ENCODE measurements at places on chromosomes 3 and 15.

- DNase-seq, result no peak
These were observed 499.5 kb downstream of the NTRK3 start for GRCh38 chr15:87757084-87757483.

GRCh38 chr3:14133876-14134275, 9.0 kb downstream of the TMEM43 start:
- no peak for DNase-seq

- DNase-seq, result no peak
These were observed 85.3 kb downstream of the TRAK1 start for GRCh38 chr3:42176242-42177034.

- no peak for DNase-seq
These were observed at the start of gene CTXND1 for GRCh38 chr15:80252121-80252518. Gene CTXND1 (minus strand): TSS chr15:80252213. CDS start chr15:80201949, 50,264 bp downstream.

DNA sequence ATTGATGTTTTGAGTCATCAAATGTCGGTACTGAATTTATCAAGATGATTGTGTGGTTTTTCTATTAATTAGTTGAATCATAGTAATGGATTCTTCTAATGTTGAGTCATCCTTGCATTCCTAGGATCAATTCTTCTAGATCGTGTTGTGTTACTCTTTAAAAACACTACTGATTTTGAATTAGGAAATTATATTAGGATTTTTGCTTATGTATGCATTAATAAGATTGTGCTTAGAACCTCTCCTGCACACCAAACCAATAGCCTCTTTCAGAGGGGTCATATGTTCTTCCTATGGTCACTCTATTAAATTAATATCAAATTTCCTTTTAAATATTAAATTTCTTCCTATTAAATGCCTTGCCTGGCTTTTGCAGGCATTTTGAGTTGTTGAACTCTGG, 151.7 kb upstream of the TOPAZ1 start:
- DNase-seq, result no peak

- no peak for DNase-seq
These were observed 123.0 kb downstream of the PTPRG start for GRCh38 chr3:61684386-61684785.

DNA sequence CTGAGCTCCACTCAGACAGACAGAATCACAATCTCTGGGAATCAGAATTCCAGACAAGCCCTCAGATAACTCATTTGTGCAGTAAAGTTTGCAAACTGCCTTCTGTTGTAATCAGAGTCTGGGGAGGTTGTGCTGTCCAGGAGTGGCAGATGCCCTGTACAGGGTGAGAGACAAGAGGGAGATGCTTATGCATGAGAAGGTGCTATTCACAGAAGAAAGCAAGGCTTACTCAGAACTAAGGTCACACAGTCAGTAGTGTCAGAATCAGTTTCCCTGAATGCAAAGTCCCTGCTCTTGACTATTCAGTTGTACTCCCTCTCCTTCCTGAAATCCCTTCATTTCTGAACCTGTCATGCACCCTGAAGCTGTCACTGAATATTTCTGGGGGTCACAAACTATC, 43.7 kb downstream of the SRPRB start:
- no peak for DNase-seq

DNA sequence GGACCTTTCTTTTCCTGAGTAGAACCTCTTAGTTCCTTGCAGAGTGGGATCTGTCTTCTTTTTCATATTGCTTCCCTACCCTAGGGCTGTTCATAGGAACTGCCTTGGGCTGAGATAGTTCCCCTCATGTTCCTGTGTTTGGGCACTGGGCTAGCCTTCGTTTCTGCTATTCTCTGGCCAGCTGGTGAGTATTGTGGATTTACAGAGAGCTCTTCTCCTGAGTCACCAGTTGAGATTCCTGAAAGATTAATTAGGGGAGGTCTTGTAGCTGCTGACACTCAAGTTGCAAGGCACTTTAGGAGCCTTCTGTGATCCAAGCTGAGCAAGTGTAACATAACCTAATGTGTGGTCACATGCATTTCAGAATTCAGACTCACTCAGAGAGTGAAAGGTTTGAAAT, 30.7 kb downstream of the CHD2 start:
- no peak for DNase-seq

DNA sequence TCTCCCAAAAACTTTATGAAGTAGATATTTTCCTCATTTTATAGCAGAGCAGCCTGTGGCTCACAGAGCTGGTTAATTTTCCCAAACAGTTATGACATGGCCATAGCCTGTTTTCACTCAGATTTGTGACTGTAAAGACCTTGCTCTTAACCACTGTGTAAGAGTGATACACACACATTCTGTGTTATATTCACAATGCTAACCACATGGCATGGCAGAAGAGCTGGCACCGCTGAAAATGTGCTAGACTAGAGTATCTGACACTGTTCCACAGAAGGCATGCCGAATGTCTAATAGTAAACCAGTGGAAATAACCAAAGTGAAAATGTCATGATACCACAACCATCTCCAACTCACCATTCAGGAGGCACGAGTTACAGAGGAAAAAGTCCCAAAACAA, 71.8 kb downstream of the PEX5L start:
- DNase-seq, result no peak

- no peak for DNase-seq
These were observed 82.7 kb upstream of the SLC6A6 start for GRCh38 chr3:14319654-14320182.

DNA sequence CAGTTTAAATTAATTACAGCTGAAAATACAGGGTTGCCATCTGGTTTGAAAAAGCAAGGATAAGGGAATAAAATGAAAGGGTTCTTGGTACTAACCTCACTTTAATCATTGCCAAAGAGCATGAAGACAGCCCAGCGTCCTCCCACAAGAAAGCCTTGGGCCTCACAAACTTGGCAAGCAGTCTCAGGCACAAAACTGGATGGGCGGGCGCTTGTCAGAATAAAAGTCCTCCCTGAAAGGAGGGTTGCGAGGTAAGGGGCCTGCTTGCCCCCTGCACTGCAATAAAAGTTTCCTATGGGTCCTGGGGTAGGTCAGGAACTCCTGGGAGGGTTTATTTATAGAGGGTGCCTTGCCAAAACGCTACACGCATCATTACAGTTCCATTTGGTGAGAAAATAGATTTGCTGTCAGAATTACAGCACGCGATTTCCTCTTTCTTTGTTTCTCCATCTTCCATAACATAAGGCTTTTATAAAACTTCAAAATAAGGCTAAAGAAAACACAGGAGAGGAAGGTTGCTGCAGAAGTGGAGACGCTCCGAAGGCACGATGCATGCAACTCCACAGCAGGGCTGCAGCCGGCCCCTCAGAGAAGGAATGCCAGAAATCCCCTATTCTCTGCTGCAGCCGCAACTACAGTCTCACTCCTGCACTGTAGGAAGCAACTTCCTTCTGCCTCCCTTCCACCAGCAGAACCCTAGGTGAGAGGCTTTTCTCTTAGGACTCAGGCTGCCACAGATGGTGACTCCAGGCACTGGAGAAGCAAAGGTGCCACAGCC, 61.3 kb downstream of the VGLL4 start:
- DNase-seq, result no peak

GRCh38 chr15:55897560-55898336, 95.7 kb downstream of the NEDD4 start:
- DNase-seq, result no peak

DNA sequence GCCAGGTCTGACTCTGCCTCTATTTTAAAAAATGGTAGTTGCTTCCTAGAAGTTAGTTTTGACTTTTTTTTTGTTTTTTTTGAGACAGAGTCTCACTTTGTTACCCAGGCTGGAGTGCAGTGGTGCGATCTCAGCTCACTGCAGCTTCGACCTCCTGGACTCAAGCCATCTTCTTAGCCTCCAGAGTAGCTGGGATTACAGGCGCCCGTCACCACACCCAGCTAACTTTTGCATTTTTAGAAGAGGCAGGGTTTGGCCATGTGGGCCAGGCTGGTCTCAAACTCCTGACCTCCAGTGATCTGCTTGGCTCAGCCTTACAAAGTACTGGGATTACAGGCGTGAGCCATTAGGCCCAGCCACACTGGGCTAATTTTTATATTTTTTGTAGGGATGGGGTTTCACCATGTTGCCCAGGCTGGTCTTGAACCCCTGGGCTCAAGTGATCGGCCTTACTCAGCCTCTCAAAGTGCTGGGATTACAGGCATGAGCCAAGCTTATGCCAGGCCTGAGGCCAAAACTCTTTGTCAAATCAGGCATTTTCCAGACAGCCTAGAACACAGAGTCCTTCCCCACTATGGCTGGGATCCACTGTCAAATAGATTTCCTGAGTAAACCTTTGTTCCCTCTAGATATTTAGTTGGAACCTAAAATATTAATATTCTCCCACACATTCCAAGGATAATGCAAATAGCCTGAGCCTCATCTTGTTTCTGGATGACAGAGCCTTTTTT, 13.7 kb downstream of the C3orf62 start:
- DNase-seq, result no peak

DNA sequence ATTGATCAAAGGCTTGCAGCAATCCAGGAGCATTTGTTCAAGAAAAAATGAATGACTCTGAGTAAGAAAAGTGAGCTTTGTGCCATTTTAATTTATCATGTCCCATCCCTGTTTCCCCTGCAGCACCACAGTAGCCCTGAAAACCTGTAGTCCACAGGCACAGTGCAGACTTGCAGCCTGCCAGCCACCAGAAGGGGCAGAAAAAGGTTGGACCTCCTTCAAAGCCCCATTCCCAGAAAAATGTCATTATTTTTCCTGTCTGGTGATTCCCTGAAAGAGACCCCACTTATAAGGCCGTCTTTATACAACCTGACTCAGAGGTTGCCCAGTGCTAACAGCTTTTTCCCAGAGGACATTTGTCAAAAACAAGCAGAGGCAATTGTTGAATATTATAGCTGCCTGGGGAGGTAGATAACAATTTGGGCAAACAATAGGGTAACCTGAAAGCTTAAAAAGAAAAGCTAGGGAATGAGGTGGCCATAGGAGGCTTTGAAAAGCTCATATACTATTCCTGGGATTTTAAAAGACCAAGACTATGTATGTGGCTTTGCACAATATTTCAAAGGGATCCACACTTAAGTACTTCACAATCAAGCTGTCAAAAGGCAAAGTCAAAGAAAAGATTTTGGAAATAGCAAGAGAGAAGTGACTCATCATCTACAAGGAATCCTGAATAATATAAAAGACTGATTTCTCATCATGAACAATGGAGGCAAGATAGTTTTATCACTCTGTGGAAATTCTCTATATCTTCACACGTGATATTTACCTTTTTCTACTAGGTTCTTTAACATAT, 136.8 kb upstream of the PLXNA1 start:
- no peak for DNase-seq

DNA sequence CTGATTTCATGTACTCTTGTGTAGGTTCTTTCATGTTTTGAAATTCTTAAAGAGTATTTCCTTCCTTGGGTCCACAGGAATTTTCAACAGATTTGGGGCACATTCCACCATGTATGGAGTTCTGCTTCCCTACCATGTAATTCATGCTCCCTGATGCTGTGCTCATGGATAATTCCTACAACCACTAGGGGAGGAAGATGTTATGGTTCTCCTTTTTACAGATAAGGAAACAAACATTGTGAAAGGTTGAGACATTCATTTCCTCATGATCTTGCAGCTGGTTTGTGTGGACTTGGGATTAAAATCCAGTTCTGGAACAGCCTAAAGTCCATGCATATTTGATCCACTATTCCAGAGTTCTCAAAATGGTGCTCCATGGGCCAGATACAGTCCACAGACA, 174.9 kb upstream of the FRMD4B start:
- no peak for DNase-seq

DNA sequence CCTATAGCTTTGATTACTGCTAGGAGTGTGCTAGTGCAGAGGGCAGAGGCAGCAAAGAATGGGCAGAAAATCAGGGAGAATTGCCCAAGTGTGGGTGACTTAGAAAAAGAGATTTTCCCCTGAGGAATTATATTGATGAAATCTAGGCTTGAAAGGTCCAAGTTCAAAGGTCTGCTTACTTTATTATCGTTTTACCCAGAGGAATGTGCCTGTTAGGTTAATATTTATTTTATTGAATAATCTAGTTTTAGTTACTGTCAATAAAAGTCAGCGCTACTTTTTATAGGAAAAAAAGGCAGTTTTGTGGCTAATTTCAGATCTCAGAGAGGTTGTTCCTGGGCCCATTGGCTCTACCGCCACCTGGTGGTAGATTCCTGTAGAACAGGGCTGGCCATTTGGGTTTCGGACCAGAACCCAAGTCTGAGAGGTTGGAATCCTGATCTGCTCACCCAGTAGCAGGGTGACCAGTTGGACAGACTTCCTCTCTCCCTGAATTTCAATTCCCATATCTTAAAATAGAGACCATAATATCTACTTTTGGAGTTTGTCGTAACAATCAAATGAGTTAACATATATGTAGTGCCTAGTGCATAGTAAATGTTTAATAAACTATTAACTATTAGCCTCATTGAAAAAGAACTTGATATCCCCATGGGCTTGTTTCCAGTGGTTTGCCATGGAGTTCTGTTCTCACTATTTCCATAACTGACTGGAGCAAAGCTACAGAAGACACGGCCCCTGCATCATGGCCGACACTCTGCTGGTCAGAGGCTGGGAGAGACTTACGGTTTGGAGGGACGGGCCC, 62.7 kb upstream of the ZNF148 start:
- DNase-seq, result peak; percentile 13

- no peak for DNase-seq
These were observed 84.5 kb upstream of the FNDC3B start for GRCh38 chr3:171954690-171955383.

DNA sequence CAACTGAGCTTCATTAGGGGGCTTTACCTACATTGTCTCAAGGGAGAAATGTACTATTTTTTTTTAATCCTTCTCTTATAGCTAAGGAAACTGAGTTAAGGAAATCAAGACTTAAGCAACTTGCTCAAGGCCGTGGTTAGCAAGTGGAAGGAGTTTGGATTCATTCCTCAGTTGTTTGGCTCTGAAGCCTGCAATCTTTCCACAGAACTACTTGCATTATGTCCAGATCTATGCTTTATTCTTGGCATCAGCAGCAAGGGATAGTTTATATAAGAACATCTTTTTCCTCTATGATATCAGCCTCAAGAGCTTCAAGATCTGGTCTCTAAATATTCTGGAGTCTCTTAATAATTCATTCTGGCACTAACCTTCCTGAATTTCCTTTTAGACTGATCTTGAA, 182.4 kb downstream of the SV2B start:
- DNase-seq, result no peak

- DNase-seq, result no peak
These were observed 57.3 kb upstream of the DPH6 start for GRCh38 chr15:35603301-35603700.

- DNase-seq, result no peak
These were observed 14.9 kb downstream of the ARL8B start for GRCh38 chr3:5136919-5137429.

- no peak for DNase-seq
These were observed 21.6 kb upstream of the GCNT3 start for GRCh38 chr15:59590027-59590426.

DNA sequence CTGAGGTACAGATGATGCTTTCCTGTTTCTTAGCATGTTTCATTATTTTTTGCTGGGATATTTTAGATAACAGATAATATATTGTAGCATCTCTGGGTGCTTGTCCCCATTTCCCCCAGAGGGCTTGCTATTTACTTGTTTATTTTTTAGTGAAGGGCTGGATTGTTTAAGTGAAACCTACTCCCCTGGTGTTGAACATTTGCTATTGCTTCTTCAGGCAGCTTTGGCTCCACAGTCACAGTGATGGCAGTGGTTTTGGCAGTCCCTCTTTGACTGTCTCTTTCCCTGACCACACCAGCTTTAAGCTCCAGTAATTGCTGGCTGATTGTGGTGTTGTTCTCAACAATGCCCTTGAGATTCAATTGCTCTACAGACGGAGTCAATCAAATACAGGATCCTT, 128.9 kb downstream of the KLF13 start:
- no peak for DNase-seq

GRCh38 chr15:40108061-40108854, 421 bp downstream of the BMF start:
- DNase-seq, result no peak

Measured in activated naive CD8-positive, alpha-beta T cell treated with anti-CD3 and anti-CD28 coated beads, Interleukin-2, amount 50 U/mL, for 16 hours (primary cell).